Fibroblast of lung (primary cell): ENCODE measurements at places on chromosomes 2 and 18. TPM values are rescaled to one million over a fixed set of nuclear protein-coding genes. Genes with fewer than 3 reads are reported as not detected.
A peak's percentile ranks its signal among the peaks of the same experiment; 100 is the strongest.

DNA sequence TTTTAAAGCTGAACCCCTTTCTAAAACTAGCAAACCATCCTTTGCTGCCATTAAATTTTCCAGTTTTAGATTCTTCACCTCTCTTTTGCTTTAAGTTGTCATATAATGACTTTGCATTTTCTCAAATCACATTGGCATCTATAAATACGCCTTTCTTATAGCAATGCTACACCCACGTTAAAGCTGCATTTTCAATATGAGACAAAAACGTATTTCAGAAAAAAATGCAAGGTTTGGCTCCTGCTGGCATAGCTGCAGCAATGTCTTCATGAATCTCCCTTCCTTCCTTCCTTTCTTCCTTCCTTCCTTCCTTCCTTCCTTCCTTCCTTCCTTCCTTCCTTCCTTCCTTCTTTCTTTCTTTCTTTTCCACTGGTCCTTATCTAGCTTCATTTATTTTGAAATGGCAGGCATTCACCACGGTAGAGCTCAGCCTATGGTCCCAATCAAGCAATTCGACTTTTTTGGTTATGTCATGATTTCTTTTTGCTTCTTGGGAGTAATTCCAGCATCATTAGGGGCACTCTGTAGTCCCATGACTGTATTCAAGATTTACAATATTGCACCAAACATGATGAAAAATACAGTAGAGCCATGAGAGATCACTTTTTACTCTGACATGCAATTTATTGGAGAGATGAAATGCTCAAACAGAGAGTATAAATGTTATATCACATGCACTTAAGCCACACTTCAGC lies 8.8 kb upstream of the UGT1A10 start:
- DNase-seq = no peak

- DNase-seq = no peak
Observed at GRCh38 chr2:21836719-21837118, 713.0 kb downstream of the TDRD15 start.

GRCh38 chr18:159037-159652 lies 788 bp downstream of the USP14 start:
- peak; percentile 16 for DNase-seq

GRCh38 chr2:156800781-156801361 lies 364.7 kb downstream of the GPD2 start:
- DNase-seq = peak; percentile 18

GRCh38 chr18:73118121-73118816 lies 250.5 kb upstream of the NETO1 start:
- peak; percentile 75 for DNase-seq

CKAP2L gene
- polyA plus RNA-seq = 4.4 and 14.5 TPM in 2 replicates

DNA sequence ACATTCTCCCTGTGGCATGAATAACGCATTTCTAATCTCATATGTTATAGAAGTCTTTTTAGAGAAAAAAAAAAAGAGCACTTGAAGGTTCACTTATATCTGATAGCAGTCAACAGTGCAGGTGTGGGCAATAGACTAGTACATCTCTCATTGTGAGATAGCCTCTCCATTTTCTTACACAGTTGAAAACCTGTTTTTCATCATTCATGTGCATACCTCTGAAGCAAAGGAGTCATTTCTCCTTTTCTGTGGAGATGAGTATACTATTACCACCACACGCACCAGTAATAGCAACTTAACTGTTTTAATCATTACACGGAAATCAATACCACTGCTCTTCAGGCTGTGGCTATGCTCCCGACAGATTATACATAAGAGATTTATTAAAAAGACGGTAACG lies 1653.3 kb upstream of the TMEFF2 start:
- no peak for DNase-seq

GRCh38 chr2:239555571-239555905 lies 154.7 kb upstream of the HDAC4 start:
- no peak for DNase-seq

DNA sequence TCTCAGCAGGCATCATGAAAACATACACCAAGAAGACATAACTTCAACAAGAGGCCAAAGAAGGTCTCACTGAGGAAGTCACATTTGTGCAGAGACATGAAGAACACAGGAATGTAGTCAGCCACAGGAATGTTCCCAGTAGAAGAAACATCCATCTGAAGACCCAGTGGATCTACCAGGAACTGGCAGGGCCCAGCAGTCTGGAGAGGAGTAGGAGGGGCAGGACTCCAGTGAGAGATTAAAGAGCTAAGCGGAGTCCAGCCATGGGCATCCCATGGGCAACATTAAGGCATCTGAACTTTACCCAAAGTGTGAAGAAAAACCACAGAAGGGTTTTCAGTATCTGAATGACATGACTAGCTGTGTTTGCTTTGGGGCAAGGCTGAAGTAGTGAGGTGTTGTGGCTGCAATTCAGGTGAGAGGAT lies 103.1 kb downstream of the UPP2 start:
- peak; percentile 26 for DNase-seq

DNA sequence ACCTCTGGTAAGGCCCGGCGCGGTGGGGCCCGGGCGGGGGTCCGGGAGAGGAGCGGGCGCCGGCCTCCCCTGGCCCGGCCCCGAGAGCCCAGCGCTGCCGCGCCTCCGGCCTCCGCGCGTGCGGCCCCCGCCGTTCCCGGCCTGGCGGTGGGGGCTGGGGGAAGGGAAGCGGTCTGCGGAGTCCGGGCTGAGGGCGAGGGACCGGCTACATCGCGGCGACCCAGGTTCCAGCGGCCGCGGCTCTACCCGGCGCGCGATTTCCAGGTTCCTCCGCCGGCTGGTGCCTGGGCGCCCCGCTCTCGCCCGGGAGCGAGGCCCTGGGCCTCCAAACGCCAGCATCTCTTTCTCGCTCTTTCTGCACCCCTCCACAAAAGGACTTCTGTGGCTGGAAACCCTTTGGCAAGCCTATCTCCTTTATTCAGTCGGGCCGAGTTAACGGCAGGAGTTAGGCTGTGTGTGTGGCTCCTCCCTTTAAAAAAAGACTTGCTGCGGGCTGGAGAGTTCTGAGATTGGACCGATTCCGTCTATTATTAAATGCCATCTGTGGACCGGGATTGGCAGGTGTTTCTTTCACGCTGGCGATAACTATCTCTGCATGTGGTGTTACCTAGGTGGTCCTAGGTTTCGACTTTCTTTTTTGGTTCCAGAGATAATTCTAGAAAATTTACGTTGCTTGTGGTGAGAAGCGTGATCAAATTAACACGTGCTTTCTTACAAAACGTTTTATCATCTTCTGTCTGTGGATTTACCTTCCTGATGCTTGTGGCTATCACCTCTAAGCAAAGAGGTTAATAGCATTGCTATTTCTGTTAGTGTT lies 592 bp downstream of the ME2 start:
- peak; percentile 62 for DNase-seq

DNA sequence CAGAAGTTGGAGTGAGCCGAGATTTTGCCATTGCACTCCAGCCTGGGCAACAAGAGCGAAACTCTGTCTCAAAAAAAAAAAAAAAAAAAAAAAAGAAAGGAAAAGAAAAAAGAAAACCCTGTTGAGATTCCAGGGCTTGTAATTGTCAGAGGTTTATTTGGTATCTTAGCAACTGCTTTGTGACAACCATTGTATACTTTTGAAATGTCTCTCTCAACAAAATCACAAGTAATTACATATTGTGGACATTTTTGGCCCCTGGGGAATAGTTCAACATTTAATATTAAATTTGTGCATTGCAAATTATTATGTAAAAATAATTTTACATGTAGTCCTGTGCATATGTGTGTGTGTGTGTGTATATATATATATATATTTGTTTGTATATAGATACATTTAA lies 270.8 kb downstream of the GALNT13 start:
- DNase-seq = no peak

AUP1 gene
- 54.0 and 81.3 TPM in 2 replicates for polyA plus RNA-seq

GPR39 gene
- polyA plus RNA-seq = 1.00 and 2.3 TPM in 2 replicates

GRCh38 chr2:43031471-43032212 lies 194.8 kb downstream of the ZFP36L2 start:
- no peak for DNase-seq

DNA sequence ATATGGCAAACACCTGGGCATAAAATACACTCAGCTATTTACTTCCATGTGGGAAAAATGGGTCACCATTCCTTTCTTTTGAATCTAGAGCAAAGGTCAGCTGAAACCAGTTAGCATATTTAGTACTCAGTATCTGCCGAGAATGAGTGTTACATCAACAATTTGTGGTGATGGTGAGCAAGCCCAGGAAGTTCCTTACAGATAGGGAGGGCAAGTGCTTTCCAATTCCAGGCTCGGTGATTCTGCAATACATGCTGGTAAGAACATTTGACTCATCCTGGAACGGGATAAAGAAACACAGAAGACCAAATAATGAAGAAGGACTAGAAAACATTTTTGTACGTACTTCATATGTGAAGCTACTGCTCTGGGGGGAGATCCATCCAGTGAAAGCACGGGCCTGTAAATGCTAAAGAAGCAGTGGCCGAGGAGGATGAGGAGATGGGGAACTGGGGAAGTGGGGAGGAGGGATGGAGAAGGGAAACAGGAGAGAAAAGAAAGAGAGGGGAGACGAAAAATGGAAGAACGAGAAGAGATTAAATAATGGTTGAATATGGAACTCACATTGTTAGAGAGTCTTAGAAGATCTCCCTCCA lies 251.9 kb downstream of the TTC32 start:
- peak; percentile 100 for DNase-seq

CAPN14 gene
- polyA plus RNA-seq = 0.05 and 0.07 TPM in 2 replicates

CTLA4 gene
- not detected in 2 replicates for polyA plus RNA-seq

CHRNG gene
- not detected in 2 replicates for polyA plus RNA-seq

- peak; percentile 91 for DNase-seq
Observed at GRCh38 chr2:67256892-67257291, 140.2 kb upstream of the ETAA1 start.

DNA sequence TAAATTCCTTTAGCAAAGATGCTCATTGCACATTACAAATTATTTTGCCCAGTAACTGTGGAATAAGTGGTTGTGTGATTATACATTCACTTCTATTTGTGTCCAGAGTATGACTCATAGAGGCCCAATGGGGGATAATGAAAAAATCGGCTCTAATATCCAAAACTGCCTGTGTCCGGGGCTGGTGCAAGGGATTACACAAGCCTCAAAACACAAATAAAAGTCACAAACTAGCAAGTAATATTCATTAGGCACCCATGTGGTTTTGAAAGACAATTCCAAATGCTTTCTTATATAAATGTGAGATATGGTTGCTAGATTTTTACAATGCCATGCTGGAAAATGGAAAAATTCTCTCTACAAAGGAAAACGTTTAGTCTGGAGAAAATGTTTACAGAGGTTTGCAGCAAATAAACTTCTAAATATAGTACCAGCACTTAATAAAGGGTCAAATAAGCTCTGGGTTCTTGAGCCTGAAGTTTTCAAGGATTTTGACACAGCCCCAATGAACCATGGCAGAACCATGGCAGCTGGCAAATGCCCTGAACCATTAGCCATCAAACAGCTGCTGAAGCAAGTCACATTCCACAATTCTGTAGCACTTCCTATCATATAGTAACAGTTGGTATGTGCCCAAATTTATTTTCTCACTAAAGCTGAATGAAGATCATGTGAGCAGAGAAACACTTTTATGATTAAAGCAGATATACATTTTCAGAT lies 40.5 kb downstream of the IRS1 start:
- DNase-seq = peak; percentile 94

- no peak for DNase-seq
Observed at GRCh38 chr2:143311426-143311825, 182.2 kb downstream of the ARHGAP15 start.

COBLL1 gene
- 3.7 and 11.9 TPM in 2 replicates for polyA plus RNA-seq

DNA sequence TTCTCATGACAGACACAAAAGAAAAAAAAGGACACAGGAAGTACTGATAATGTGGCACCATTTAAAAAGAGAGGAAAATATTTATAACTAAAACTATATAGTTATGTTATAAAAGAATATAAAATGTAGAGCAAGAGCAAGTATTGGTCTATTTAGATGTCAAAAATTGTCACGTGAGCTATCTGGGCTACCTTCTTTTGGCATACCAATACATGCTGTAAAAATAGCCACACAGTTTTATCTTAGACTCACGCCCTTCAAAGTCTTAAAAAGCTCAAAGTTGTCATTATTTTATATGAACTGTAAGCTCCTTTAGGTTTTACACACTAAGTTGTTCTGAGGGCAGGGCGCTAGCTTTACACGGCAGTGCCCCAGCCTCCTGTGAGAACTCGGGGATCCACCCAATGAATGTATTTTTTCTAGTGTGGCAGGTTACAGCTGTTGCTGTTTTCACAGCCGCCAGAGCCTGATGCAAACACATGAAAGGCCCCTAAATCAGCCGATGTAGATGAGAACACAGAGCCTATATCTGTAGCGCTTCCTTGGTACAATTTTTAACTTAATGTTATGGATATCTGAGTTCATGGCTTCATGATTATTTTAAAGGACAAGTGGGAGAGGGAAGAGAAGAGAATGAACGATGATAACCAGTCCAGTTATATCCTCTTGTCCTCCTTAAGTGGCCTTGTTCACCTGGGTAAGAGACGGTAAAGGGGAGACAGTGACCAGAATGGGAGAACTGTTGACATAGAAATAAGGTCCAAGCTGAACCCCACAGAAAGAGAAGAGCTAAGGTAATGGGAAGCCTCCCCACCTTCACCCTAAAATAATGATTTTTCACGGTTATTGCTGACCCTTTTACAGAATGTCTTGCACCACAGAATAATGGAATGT lies 130.8 kb downstream of the CACNB4 start:
- peak; percentile 4 for DNase-seq

DNA sequence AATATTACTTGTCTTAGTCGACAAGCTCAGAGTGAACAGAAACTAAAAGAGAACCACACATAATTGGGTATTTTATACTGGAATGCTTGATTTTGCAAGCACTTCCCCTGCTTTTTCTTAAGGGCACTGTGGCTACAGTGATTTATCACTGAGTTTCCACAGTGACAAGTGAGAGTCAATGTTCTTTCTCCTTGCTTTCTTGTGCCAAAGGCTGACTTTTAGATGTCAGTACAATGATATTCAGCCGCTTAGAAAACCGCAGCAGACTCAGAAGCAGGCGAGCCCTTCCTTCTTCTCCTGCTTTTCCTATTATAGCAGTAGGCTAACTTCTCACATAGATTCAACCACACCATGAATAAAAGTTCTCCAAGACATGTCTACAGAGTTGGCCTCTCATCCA lies 1603.6 kb upstream of the NXPH2 start:
- DNase-seq = peak; percentile 14

DNA sequence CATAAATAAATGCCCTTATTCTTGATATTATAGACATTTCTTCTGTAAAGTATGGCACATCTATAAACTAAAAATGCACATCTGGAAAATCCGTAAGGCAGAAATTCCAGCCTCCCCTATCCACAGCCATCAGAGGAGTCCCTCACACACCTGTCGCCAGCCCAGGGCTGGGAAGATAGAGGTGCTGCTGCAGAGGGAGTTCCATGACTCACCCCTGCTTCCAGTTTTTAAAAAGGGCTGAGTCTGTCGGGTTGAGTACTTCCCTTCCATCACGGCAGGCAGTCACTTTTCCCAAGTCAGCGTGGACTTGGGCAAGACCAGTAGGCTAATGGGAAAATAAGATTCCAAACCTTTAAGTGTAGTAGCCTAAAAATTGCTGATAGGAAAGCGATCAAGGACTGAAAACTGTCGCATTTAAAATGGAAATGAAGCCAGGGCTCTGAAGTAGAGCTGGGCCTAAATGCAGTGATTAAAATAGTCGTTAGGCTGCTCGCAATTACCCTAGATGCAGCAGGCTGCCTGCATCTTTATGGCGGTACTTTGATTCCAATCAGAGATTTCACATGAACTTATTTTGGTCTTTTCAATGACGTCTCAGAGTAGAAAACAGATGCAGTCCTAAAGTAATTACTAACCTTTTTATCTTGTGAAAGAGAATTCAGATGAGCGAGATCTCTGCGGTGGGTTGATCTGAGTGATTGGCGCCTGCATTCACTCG lies 280.5 kb downstream of the AGAP1 start:
- no peak for DNase-seq
